T follicular helper cell (primary cell): ENCODE measurements at places on chromosomes 4 and X.

GRCh38 chrX:47184486-47184885 lies 9.1 kb upstream of the UBA1 start:
- no peak for DNase-seq

DNA sequence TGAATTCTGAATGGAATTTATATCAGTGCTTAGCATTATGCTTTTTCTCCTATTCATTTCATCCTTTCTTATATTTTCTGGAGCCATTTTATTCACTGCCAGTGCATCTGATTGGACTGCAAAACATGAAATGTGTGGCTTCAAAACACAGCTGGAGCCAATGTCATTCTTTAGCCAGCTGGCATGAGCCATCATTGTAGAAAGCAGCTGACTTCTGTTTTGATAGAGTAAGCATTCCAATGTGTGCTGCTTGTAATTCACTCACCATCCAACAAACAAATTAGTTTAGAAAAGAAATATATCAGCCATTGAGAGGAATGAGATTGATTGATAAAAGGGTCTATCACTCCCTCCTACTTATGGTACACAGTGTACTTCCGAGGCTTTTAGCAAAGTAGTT lies 2616.0 kb downstream of the ARAP2 start:
- DNase-seq, result no peak

- no peak for DNase-seq
These were observed 260.1 kb upstream of the ETNPPL start for GRCh38 chr4:109022961-109023360.

DNA sequence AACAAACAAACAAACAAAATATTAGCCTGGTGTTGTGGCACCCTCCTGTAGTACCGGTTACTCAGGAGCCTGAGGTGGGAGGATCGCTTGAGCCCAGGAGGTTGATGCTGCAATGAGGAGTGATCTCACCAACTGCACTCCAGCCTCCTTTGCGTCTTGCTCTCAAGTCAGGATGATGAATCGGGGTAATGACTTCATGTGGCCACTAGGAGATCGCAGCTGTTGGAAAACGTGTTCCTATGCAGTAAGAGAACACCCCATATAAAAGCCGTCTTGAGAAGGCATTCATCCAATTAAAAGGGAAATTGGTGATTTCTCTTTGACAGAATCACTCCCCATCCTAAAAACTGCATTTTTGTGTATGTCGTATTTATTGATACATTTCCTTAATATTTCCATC lies 6.9 kb downstream of the CCNB3 start:
- DNase-seq, result no peak

DNA sequence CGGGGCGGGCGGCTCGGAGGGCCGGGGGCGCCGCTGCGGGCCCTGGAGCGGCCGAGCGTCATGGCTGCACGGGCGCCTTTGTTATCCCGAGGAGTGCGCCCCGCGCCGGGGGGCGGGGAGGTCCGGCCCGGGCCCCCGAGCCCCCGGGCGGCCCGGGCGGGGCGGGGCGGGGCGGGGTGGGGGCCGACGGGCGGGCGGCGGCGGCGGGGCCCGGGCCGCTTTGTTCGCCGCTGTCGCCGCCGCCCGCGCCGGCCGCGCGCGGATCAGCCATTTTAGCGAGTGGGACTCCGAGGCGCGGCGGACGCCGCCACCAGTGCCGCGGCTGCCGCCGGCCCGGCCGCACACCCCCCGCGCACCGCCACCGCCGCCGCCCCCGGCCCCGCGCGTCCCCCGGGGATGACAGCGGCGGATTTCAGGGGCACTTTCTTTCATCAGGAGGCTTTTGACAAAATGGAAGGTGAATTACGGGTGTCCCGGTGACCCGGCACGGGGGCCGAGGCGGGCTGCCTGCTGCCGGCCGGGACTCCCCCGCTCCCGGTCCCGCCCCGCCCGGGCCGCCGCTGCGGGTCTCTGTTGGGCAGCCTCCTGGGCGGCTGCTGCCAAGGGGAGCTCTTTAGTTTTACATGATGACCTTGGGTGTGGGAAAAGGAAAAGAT lies 1.2 kb downstream of the HMGB3 start:
- no peak for DNase-seq

- DNase-seq, result no peak
These were observed 67.8 kb upstream of the LNX1 start for GRCh38 chr4:53659112-53659511.
